ENCODE measurements at places on chromosomes 5 and 9. TPM values are rescaled to one million over a fixed set of nuclear protein-coding genes. Genes with fewer than 3 reads are reported as not detected.

SERF1A gene
- 2.8 TPM for polyA plus RNA-seq

CTXN3 gene
- not detected for polyA plus RNA-seq

IL5 gene
- not detected for polyA plus RNA-seq

DMRT3 gene
- not detected for polyA plus RNA-seq

SPATA6L gene
- 0.60 TPM for polyA plus RNA-seq

PDE8B gene
- not detected for polyA plus RNA-seq

ZBED3 gene
- polyA plus RNA-seq, result 2.2 TPM

TIMD4 gene
- not detected for polyA plus RNA-seq

SLC34A3 gene
- not detected for polyA plus RNA-seq

CTNND2 gene
- polyA plus RNA-seq, result not detected

FAXDC2 gene
- 8.9 TPM for polyA plus RNA-seq

SLC34A1 gene
- not detected for polyA plus RNA-seq

LURAP1L gene
- polyA plus RNA-seq, result 10.6 TPM

HTR1A gene
- polyA plus RNA-seq, result not detected

CCNI2 gene
- polyA plus RNA-seq, result not detected

PKD2L2 gene
- not detected for polyA plus RNA-seq

CCNH gene
- polyA plus RNA-seq, result 37.4 TPM

ARSI gene
- polyA plus RNA-seq, result 15.5 TPM

MRPS30 gene
- polyA plus RNA-seq, result 18.3 TPM

DTWD2 gene
- 1.2 TPM for polyA plus RNA-seq

F2RL1 gene
- polyA plus RNA-seq, result 5.6 TPM

ARAP3 gene
- 6.9 TPM for polyA plus RNA-seq

DIAPH1 gene
- polyA plus RNA-seq, result 30.7 TPM

COL23A1 gene
- not detected for polyA plus RNA-seq

PAEP gene
- not detected for polyA plus RNA-seq

PCDHB7 gene
- 0.38 TPM for polyA plus RNA-seq

TAF11L10 gene
- not detected for polyA plus RNA-seq

RETREG1 gene
- polyA plus RNA-seq, result not detected

NR4A3 gene
- polyA plus RNA-seq, result 0.37 TPM

All from IMR-90 (cell line).